ENCODE measurements at places on chromosomes 7 and 10.
A peak's percentile ranks its signal among the peaks of the same experiment; 100 is the strongest.

- no peak for DNase-seq
Measured at GRCh38 chr10:90925079-90926029, 4.5 kb upstream of the ANKRD1 start.

GRCh38 chr10:24552346-24553016, 171.2 kb downstream of the ARHGAP21 start:
- no peak for DNase-seq

DNA sequence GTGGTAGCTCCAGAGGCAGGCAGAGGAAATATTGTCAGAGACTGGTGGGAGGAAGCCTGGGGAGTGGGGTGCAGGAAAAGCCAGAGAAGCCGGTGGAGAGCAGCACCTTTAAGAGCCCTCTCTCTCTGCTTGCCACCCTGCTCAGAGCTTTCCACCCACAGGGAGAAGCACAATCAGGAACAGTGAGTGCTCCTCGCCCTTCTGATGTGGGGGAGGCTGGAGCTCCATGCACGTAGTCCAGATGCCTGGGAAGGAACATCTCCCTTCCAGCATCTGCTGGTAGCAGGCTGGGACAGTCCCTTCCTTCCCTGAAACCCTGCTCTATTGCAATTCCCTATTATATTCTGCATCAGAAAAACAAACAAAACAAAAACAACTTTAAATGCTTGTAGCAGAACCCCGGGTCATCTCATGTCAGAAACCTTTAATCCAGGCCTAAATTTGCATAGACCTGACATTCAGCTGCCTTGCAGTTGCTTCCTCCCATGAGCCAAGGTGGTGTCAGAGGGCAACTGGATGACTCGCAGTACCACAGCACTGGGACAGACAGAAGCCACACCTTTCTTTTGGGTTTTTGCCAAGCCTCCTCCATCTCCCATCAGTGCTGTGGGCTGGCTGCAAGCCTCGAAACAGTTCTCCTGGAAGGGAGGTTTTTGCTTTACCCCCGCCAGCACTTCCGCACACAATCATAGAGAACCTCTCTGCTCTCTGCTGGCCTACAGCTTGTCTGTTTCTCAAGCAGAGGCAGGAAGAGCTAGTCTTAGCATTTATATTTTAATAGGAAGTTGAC, 13.1 kb downstream of the AVPI1 start:
- DNase-seq = no peak

GRCh38 chr10:60921633-60922032, 22.4 kb downstream of the RHOBTB1 start:
- no peak for DNase-seq

- no peak for DNase-seq
Measured at GRCh38 chr10:48557511-48558123, 47.3 kb downstream of the ARHGAP22 start.

DNA sequence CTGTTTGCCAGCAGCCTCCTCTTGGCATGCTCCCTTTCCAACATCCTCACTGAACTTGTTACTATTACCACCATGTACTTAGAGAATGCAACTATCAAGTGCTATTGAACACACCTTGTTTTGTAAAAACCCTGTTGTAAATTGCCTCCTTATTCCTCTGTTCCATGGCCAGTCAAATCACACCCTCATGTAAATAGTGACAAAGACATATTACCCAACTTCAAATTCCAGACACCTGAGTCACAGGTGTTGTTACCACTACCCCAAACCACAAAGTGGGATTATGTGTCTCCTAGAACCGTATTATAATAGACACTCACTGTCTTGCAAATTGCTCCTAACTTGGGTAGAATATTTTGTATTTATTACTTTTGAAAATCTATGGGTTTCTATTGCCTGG, 263.2 kb upstream of the C7orf33 start:
- no peak for DNase-seq

DNA sequence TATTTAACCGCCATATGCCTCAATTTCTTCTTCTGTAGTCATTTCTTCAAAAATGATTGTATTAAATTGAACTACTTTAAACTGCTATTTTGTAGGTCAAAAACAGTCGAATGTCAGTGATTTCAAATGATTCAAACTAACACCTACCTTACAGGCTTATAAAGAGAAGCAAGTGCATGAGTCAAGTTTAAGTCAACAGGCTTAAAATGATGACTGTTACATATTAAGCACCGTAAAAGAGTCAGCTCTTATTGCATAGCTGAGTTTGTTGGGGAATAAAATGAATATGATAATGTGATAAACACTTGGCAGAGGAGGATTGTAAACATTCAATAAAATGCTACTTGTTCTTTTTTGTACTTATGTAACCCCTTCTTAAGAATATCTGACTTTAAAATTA, 90.1 kb upstream of the ANKRD1 start:
- DNase-seq = no peak

GRCh38 chr10:70843333-70843732, 27.6 kb downstream of the SGPL1 start:
- DNase-seq = no peak

GRCh38 chr10:873020-873419, 58.5 kb downstream of the LARP4B start:
- DNase-seq = no peak

- DNase-seq = no peak
Measured at GRCh38 chr10:113992471-113993011, 51.1 kb upstream of the ADRB1 start.

DNA sequence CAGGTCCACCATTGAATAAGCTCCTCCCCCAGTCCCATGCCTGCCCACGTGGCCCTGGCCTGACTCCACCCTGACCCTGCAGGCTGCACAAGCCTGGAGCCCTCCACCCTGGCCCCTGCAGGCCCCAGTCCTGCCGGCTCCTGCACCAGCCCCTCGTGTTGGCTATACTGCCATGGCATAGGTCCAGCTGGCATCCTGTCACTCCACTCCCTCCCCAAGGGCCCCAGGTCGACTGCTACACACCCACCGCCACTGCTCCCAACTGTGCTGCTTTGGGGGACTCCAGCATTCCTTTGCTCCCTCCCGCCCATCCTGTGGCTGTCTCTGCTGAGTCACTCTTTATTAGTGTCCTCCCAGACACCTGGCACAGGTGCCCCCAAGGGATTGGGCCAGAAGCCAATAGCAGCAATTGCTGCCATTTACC, 32.4 kb upstream of the HSPA12A start:
- no peak for DNase-seq

DNA sequence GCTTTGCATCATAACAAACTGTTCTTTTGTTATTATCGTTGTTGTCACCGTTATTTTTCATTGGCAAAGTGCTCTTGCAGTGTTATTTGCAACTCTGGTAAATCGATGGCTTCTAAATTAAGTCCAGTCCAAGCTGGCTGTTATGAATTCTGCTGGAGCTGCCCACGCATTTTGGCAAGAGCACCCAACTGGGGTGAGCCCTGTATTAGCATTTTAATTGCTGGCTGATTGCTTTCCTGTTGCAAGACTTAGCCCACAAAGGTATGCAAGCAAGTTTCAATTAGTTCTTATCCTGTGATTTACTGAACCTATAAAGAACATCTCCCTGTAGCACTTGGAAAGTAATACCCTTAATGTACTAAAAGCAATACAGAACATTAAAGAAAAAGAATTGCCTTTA, 226.8 kb downstream of the ACTR3B start:
- DNase-seq = no peak

GRCh38 chr7:87380905-87381304, 35.4 kb downstream of the CROT start:
- no peak for DNase-seq

- no peak for DNase-seq
Measured at GRCh38 chr7:95863623-95864022, 91.3 kb downstream of the DYNC1I1 start.

DNA sequence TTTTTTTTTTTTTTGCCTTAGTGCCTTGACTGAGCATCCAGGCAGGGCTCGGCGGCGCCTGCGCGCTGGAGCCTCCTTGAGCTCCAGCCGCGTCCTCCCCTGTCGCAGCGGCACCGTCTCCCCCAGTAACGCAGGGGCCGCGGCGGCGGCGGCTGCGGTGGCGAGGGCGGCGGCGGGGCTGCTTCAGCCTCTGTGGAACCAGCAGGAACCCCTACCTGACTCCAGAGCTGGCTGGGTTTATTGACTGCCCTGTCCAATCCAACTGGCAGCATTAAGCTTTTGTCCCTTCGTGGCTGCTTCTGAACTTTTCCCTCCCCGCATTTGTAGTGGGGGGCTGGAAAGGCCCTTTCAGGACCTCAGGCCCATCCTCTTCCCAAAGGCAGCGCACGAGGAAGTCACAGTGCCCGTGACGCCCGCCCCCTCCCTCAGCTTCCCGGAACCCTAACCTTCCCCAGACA, at the start of gene GPR85:
Gene GPR85 (minus strand): TSS at position 397 of the 458 bp plus-strand sequence. CDS start 2,106 bp downstream, outside the sequence.
- peak; percentile 32 for DNase-seq

DNA sequence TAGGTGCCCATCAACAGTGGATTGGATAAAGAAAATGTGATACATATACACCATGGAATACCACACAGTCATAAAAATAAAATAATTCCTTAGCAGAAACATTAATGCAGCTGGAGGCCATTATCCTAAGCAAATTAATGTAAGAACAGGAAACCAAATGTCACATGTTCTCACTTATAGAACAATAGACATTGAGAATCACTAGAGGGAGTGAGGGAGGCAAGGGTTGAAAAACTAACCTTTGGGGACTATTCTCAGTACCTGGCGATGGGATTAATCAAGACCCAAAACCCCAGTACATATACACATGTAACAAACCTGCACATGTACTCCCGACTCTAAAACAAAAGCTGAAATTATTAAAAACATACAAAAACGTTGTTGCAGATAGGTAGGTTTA, 222.6 kb downstream of the SEMA3E start:
- no peak for DNase-seq

GRCh38 chr7:17069146-17069545, 187.4 kb upstream of the AGR3 start:
- no peak for DNase-seq

GRCh38 chr7:55502124-55502857, 70.0 kb downstream of the VOPP1 start:
- DNase-seq = no peak

GRCh38 chr10:72353028-72353964, 1.4 kb downstream of the DNAJB12 start:
- no peak for DNase-seq

- no peak for DNase-seq
Measured at GRCh38 chr10:62103857-62104256, 164.8 kb downstream of the RTKN2 start.

- no peak for DNase-seq
Measured at GRCh38 chr10:128049226-128050120, 76.8 kb downstream of the MKI67 start.

GRCh38 chr7:142440219-142440905, 182.5 kb upstream of the PRSS58 start:
- peak; percentile 53 for DNase-seq

- no peak for DNase-seq
Measured at GRCh38 chr10:46289209-46289810, 2.5 kb downstream of the ANTXRL start.

DNA sequence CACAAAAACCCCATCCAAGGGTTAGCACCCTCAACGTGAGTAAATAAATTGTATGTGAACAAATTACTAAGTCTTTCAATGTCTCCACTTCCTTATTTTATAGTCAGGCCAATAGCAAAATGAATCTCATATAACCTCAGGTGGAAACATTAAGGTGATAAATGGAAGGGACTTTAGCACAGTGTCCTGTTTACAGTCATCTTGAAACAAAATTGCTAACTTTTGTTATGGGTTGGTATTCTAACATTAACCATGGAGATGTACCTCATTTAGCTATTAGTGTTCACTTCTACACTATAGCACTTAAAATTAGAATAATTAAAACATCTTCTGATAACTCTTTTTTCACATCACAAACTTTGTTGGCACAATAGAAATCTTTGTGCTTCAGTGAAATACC, 255.8 kb upstream of the CNTNAP2 start:
- DNase-seq = no peak

- DNase-seq = no peak
Measured at GRCh38 chr7:127957886-127958285, 73.4 kb downstream of the LRRC4 start.

DNA sequence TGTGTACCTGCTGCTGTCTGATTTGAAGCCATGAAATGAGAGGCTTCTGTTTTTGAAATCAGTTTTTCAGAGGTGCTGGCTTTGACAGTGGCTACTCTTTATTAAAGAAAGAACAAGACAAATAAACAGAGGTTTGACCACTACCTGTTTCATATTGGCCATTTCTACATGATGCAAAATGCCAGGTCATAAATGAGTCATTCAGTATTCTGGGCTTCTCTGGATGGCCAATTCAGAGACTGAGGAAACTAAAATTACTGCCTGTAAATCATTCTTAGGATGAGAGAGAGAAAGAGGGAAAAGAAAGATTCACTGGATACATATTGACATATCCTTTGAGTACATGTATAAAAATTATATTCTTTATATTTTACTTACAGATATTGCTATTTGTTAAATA, 303.3 kb upstream of the ETV1 start:
- DNase-seq = no peak

GRCh38 chr7:129859183-129859582, 93.6 kb downstream of the UBE2H start:
- DNase-seq = no peak

DNA sequence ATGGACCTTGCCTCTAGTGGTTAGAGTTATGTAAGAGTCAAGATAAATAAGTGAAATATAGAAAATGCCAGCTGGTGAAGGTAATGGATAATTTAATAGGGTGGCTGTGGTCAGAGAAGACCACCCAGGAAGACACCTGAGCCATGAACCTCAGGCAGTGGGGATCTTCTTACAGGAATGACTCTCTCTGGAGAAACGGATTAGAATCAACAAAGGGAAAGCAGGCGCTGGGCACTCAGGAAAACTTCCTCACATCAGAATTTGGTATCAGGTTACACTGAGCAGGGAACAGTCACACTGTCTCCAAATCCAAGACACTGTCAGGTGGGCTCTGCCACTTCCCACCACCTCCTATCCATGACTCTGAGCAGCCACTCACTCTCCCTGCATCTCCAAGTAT, 132.6 kb downstream of the DYNC2I1 start:
- no peak for DNase-seq

- no peak for DNase-seq
Measured at GRCh38 chr10:129897871-129898626, 66.0 kb downstream of the EBF3 start.

GRCh38 chr10:124059551-124059950, 33.8 kb downstream of the CHST15 start:
- DNase-seq = no peak

DNA sequence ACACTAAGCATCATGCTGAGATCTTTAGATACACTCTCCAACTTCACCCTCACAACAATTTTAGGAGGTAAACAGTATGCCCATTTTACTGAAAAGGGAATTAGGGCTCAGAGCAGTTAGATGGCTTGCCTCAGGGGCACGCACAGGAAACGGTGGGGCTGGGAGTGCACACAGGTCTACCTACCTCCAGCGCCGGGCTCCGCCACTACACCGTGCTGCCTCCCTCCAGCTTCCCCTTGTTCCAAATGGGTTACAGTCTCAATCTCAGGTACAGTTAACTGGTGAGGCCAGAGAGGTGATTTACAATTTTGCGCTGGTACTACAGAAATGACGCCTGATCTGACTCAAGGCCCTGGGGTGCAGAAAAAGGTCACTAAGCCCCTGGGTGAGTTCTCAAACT, 142.0 kb downstream of the NOC3L start:
- no peak for DNase-seq

- no peak for DNase-seq
Measured at GRCh38 chr10:13272164-13272571, 27.7 kb downstream of the PHYH start.

GRCh38 chr7:77427996-77428603, 12.0 kb upstream of the GSAP start:
- no peak for DNase-seq

GRCh38 chr10:124217906-124218804, 124.8 kb upstream of the CHST15 start:
- no peak for DNase-seq
